ENCODE measurements at places on chromosomes 12 and 14.

GRCh38 chr12:99059824-99060511 lies 414.9 kb downstream of the APAF1 start:
- DNase-seq: no peak

DNA sequence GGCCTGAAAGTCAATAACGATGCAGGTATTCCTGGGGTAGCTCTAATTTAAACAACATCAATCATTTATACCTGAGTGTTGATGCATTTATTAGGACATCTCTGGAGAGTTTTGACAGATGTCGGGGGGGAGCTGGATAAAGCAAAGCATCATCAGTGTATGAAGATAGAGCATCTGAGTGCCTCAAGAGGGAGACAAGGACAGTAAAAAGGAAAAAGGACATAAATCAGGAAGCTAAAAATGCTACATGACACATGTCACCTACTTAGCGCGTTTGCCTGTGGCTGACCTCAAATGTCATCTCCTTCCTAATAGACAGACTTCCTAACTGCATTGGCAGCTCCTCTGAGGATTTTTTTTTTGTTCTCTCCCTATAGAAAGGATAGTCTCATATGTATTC lies 259.5 kb upstream of the PKP2 start:
- DNase-seq: no peak

DNA sequence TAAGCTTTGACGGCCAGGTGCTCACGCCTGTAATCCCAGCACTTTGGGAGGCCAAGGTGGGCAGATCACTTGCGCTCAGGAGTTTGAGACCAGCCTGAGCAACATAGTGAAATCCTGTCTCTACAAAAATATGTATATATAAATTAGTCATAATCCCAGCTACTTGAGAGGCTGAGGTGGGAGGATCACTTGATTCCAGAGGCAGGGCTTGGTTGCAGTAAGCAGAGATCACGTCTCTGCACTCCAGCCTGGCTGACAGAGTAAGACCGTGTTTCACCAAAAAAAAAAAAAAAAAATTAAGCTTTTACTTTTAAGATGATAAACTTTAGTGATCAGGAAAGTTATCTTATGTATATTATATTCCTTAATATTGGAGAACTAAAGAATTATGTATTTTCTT lies 18.0 kb upstream of the SNAPC1 start:
- no peak for DNase-seq

GRCh38 chr14:53567236-53567780 lies 389.3 kb downstream of the BMP4 start:
- no peak for DNase-seq

DNA sequence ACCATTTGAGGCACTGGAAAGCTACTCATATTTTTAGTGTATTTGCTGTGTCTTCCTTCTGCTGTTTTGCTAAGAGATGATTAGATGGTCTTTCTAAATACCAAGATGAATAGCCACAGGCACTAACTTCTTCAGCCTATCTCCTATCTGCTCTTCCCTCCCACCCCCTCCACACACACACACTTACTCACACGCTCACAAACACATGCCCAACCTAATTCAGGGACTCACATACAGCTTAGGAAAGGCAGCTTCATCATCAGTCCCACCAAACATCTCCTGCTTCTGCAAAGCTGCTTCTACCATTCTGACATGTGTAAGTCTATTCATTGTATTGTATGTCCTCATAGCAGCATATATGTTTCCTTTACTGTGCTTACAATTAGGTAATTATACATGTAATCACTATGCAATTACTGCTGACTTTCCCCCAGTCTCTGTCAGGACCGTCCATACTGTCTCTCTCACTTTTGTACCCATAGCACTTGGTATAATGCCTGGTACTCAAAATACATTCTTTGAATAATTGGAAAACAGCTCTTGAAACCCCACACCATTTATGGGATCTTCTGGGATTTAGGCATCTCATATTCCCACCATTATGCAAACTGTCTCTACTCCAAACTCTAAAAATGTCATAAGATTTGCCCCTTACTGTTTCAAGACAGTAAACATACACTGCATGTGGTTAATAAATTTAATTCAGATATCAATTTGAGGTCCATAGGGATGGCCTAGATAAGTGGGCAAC lies 83.3 kb upstream of the HIF1A start:
- DNase-seq: no peak

DNA sequence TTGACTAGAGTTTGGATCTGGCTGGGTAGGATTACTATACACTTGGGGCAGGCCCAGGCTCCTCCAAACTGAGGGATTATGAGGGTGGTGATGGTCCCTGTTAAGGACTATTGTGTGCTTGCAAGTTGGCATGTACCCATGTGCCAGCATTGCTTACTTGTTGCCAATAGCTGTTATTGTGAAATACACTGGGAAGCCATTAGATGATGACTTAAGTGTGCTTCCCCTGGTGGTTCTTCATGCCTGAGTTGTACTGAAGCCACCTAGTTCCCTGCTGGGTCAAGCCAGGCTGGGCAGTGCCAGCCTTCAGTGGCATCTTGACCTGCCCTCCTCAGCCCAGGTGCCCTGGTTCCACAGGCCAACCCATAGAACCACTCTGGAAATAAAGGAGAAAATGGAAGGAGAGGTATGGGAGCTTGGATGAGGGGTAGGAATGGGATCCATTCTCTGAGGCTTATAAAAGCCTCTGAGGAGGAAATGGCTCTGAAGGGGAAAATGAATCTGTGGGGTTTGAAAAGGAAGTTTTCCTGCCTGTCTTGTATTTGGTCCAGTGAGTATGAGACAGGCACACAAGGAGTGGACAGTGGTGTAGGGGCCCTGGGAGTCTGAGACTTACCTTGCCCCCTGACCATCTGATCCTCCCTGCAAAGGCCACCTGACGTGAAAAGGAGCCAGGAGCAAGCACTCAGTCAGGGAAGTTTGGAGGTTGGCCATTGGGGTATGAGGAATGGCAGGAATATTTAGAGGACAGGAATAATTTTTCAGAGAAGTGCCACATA lies 724 bp downstream of the LTB4R start:
- no peak for DNase-seq

GRCh38 chr14:44988694-44989093 lies 26.7 kb downstream of the TOGARAM1 start:
- DNase-seq: no peak

DNA sequence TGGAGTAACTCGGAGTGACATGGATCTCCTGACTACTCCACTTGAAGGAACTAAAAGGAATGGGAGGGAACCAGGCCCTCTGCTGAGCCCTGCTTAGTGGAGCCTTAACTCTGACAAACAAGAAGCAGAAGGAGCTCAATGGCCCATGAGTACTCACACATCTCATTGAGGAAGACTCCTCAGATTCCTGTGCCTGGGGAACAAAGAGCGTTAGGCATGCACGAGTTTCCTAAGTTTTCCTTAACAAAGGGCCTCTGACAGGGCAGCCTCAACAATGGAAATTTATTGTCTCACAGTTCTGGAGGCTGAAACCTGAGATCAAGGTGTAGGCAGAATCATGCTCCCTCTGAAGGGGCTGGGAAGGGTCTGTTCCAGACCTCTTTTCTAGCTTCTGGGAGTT lies 185.7 kb upstream of the NTF3 start:
- DNase-seq: no peak

- no peak for DNase-seq
Measured at GRCh38 chr12:121124402-121125109, 8.1 kb upstream of the P2RX7 start.

GRCh38 chr12:14283489-14284144 lies 81.9 kb upstream of the ATF7IP start:
- no peak for DNase-seq

GRCh38 chr12:54038284-54038870 lies 5.5 kb downstream of the HOXC5 start:
- no peak for DNase-seq

DNA sequence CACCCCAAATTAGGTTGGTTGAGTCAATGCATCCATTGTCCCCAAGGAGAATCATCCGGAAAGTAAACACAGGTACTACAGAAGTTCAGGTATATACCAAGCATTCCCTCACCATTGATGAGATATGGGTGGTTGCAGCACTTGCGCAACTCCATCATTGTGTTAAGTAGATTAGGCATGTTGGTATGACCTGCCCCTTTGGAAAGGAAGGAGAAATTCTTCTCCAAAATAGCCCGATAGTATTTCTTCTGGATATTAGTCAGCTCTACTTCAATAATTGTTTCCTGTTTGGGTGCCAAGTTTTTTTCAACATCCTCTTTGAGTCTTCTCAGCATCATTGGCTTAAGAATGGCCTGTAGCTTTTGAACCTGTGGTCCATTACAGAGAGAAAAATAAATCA lies 21.3 kb upstream of the SUPT16H start:
- DNase-seq: no peak

DNA sequence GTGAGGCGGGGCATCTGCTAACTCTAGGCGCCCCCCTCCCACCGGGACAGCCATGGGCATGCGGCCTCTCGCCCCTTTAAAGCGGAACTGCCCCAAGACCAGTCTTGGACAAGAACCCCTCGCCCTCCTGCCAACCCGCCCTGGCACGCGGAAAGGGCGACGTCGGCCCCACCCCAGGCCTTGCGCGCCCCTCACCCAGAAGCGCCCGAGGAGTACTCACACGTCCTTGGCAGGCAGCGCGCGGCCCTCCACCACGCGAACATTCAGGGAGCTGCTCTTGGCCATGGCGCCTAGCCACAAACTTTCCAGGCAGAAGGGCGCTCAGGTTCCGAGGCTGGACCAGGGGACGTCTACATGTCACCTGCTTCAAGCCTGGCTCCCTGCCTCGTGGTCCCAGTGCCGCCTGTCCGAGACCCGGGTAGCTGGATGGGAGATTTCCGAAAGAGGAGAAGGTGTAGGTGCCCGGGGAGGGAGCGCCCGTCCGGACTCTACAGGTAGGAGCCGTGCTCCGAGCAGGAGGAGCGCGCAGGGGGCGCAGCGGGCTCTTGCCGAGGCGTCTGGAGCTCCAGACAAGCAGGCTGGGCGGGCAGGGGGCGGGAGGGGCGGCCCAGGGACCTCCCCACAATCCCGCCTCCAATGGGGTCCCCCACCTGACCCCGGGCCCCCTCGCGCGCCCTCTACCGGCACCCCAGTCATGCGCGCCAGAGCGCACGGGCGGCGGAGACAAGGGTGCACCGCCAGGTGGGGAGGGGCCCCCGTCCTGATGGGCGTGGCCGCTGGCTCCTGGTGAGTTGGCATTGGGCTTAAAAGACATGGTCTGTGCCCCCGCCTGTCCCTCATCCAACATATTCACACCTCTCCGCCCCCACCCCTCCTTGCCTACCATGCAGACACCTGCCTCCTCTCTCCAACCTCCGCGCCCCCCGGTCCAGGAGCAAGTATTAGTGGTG lies at the start of gene RASAL1:
Gene RASAL1 (minus strand): TSS at position 584 of the 950 bp plus-strand sequence. CDS start 299 bp downstream, at position 285.
- peak; percentile 62 for DNase-seq

DNA sequence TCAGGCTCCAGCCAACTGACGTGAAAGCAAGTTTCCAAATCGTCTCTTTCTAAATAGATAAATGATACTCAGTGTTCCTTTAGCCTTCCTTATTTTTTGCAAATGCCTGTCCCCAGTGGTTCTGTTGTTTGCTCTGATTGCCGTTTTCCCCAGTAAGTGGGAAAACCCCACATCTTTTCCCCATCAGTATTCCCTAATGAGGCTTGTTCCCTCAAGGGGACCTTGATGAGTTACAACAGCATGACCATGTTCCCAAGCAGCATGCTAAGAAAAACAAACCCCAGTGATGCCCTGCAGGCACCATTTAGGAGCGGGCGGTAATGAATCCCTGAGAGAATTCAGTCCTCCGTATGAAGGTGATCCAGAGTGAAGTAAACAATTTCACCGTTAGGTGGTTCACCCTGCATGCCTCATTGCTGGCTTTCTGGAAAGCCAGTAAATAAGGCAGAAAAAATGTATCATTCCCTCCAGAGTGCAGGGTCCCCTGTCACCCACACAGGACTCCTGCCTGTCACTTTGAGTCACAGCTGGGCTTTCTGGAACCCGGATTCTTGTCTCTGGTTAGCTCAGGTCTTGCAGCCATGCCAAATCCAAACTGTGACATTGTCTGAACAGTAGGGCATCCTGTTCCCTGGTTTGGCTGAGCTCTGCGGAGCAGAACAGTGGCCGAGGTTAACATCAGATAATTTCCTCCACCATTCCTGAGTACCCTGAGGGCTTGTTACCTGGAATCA lies 222.6 kb downstream of the RGS6 start:
- DNase-seq: no peak

GRCh38 chr12:27534060-27534764 lies 10.2 kb downstream of the PPFIBP1 start:
- DNase-seq: no peak

DNA sequence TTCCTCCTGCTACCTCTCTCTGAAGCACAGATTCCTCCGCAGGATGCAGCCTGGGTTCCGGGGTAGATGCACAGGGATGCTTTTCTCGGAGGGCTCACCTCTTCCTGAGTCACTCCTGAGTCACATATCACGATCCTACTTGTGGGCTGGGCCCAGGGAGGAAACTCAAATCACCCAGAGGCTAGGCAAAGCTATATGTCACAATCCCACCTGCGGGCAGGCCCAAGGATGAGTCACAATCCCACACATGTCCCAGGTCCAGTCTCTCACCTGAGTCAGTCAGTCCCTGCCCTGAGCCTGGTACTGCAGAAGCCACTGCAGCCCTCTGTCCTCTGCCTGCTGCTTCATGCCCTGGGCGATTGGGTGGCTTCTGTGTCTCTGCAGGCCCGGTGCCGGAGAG lies 149.0 kb upstream of the GSC start:
- no peak for DNase-seq

DNA sequence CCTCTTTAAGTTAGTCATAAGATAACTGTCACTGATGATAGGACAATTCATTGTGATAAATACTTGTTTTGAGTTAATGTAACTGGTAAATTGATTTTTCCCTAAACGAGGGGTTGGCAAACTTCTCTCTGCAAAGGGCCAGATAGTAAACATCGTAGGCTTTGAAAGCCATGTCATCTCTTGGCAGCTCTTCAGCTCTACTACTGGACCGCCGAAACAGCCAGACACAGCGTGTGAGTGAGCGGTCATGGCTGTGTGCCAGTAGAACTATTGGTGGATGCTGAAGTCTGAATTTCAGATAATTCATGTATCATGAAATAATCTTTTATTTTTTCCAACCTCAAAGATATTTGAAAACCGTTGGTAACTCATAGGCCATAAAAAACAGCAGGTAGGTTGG lies 9.9 kb downstream of the PIWIL1 start:
- no peak for DNase-seq

DNA sequence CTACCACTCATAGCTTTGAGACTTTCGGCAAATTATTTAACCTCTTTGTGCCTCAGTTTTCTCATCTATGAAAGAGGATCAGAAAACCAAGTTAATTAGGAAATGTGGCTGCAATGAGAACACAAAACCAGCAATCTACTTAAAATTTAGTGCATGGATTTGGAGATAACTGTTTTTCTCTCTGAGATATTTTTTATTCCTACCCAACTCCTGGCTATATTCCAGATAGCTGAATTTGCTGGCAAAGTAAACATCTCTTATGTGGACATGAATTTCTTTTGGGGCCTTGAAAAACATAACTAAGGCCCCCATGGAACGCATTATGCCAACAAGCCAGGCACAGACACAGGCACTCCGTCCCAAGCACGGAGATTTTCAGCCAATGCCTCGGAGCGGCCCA lies 53.4 kb upstream of the FOXN3 start:
- no peak for DNase-seq

DNA sequence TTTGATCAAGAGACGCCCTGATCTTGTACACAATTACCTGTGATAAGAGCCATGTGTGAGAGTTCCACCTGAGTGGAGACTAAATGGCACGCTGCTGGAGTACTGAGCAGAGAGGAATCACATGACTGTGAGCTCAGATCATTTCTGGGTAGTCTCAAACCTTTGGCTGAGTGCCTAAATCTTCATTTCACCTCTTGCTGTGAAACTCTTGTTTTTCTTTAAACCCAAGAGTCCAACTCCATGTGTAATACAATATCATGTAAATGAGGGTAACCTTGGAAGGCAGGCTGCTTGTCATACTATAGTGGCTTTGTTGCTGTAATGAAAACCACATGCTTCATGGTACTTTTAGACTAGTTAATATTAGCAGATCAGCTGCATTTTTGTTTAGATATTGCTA lies 156.9 kb downstream of the CAND1 start:
- DNase-seq: no peak

Data from activated CD8-positive, alpha-beta memory T cell treated with anti-CD3 and anti-CD28 coated beads for 48 hours (primary cell).